ENCODE measurements at places on chromosomes 2 and 18.

GRCh38 chr2:230537531-230537976 is 121.6 kb downstream of the SP100 start:
- no peak for DNase-seq

- DNase-seq: peak; percentile 96
These were observed 50.2 kb downstream of the TEX44 start for GRCh38 chr2:231642631-231643494.

DNA sequence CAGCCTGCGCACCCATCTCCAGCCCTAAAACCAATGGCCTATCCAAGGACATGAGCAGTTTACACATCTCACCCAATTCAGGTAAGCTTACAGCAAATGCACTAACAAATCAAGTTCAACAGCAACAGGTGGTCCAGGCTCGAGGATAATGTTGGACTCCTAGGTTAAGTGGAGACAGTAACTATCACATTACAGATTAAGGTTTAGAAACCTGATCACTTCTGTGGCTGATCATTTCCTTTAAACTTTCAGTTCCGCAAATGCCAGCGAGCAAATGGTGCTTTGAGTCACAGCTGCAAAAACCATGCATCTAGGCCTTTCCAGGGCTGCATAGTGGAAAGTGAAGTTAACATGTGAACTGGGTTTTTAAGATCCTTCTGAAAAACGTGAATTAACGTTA is 259.4 kb downstream of the GBX2 start:
- DNase-seq: no peak

GRCh38 chr2:42101206-42102023 is 53.6 kb downstream of the PKDCC start:
- DNase-seq: peak; percentile 86

DNA sequence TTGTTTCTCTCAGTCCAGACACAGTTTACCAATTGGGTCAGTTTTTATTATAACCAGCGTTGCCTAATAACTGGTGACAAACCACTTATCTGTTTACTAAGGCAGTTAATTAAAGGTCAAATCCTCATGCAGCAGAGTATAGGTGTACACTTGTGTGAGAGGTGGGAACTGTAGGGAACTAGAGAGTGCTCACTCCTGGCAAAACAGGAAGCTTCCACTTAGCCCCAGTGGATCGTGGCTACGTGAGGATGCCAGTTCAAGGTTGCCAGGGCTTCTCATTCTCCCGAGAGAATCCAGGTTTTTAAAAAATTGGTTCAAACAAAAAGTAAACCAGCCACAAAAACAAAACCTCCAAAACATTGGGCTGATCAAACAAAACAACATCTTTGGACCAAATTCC is 8.1 kb downstream of the CYBRD1 start:
- DNase-seq: no peak

DNA sequence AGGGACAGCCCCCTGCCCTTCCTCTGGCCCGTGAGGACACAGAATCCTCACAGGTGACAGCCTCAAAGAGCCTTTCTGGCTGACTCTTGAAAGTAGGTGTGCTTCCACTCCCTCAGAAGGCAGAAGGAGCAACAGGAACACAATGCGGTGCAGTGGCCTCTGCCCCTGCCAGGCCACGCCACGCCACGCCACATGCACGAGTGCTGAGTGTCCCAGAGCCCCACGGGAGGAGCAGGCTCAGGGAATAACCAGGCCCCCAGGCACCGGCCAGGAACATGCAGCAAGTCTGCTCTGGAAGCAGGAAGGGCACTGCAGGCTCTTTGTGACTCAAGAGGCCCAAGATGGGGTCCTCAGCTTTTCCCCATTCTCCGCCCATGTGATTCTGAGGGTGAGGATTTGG is 18.1 kb upstream of the CCDC74B start:
- DNase-seq: no peak

DNA sequence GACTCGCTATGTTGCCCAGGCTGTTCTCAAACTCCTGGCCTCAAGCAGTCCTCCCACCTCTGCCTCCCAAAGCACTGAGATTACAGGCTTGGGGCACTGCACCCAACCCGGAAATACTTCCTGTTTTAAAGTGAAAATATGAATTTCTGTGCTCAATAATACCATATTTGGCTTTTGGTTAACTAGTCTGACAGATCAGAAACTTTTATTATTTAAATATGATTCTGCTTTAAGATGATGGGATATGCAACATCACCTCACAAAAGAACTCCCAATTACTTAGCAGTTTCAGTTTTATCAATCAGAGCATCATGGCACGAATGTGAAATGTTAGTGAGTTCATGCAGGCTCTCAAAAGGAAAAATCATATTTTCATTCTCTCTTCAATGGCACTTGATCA is 120.6 kb downstream of the PTRHD1 start:
- no peak for DNase-seq

GRCh38 chr18:10085876-10086275 is 172.1 kb downstream of the VAPA start:
- DNase-seq: no peak

DNA sequence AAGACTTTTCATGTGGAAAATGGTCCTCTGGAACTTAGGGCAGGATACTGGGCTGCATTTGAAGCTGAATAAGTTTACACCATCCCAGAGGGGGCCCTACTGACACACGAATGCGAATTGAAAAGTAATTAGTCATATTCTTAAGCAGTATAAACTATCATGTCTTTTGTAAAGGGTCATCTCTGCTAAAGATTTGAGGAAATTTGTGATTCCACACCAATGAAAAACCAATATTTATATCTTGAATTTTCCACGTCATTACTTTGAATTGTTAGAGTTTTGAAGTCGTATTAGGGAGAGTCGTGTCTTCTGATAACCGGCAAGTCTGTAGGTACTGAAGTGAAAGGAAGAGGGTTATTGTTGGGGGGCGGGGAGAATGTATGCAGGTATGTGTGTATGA is 4.1 kb upstream of the OTX1 start:
- DNase-seq: no peak

- DNase-seq: no peak
These were observed 64.2 kb downstream of the TGOLN2 start for GRCh38 chr2:85263591-85263990.

DNA sequence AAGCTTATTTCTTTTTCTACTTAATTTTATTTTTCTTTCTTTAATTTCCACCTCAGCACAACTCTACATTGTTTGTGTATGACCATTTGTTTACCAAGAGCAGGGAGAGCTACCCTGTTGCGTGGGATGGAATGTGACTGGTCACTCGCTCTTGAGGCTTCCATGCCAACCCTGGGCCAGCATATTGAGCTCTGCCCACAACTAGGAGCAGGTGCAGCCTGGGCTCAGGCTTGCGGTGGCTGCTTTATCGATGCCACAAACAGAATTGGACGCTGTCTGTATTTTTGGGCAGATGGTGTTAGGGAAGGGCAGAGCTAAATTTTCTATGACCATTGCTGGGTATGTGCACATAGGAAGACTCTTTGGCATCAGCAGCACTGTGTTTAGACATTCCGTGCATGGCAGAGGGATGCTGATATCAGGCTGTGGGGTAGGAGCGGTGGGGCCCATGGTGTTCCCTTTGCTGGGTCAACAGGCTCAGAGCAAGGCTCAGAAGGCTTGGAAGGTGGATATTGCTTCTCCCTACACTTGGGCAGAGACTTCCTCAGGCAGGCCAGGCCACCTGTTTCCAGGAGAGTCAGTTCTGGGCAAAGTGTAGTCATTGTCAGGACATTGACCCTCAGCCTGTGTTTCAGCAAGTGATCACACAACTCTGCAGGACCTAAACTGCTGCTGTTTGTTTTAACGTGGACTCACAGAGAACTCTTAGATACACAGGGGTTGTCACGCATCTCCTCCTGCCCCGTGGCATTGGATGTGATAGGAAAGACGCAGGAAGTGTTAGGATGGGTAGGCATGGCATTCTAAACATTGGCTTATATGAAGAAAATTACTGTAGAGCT is 40.2 kb downstream of the TMEM182 start:
- DNase-seq: no peak
